ENCODE measurements at places on chromosomes 6 and 20. TPM values are rescaled to one million over a fixed set of nuclear protein-coding genes. Genes with fewer than 3 reads are reported as not detected.

DNA sequence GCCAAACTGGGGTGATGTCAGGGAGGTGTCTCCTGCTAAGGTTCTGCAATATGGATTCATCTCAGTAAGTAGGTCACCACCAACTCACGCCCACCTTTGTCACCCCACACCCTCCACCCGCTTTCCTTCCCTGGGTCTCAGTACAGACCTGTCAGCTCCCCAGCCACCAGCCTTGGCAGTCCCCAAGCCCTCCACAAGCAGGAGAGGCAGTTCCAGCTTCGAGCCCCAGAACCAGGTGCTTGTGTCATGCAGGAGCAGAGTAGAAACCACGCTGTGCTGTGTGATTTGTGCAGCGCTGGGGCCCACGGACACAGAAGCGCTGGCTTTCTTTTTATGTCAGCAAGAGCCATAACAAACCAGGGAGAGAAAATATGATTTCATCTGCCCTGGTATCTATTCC lies 89.0 kb upstream of the CDH4 start:
- H3K27me3 ChIP-seq, result no peaks in the 10 kb centered on the region
- no peak for DNase-seq
- H3K27ac ChIP-seq, result no peak overlapping the region
- no peaks in the 10 kb centered on the region for H3K36me3 ChIP-seq

MAN1A1 gene
- 21.1 TPM for total RNA-seq

DNA sequence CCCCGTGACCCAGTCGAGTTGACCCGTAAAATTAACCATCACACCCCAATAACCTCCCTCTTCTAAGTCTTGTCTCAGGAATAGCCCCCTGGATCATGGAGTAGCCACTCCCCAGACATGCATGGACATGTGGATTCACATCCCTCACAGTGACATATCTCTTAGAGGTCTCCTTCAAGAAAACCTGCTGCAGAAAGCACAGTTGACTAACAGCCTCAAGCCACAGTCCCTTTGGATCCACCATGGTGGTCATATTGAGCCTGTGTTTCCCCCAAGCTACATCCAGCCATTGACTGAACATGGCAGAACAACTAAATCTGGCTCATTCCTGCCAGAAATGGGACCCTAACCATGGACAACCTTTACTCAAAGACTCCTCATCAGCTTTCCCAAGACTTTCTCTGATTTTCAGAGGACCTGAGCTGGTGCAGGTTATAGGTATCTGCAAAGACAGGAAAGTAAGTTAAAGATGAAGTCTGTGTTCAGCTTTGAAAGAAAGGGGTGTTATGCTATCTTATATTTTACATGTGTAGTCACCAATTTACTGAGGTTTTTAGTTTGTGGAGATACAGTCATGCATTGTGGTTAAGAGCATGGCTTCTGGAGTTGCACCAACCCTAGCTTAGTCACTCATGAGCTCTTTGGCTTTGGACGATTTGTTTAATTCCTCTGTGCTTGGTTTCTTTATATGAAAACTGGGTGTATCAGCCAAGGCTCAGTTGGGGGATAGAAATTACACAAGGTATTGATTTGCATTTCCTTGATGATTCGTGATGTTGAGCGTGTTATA lies 219.1 kb downstream of the MYLK4 start:
- no peaks in the 10 kb centered on the region for H3K4me1 ChIP-seq
- no peak overlapping the region for H3K27ac ChIP-seq
- no peaks in the 10 kb centered on the region for H3K27me3 ChIP-seq

- H3K27me3 ChIP-seq, result no peaks in the 10 kb centered on the region
- no peak overlapping the region for H3K27ac ChIP-seq
- no peak for DNase-seq
- no peak overlapping the region for H3K4me3 ChIP-seq
- no peaks in the 10 kb centered on the region for H3K4me1 ChIP-seq
Observed at GRCh38 chr6:100613656-100614055, 148.9 kb upstream of the SIM1 start.

GRCh38 chr6:149508485-149508884 lies 23.7 kb upstream of the ZC3H12D start:
- no peak overlapping the region for H3K27ac ChIP-seq
- no peak for DNase-seq
- no peak overlapping the region for H3K4me3 ChIP-seq

- no peak overlapping the region for H3K4me3 ChIP-seq
- no peak overlapping the region for H3K27ac ChIP-seq
- H3K27me3 ChIP-seq, result no peaks in the 10 kb centered on the region
- no peak for DNase-seq
- H3K4me1 ChIP-seq, result no peaks in the 10 kb centered on the region
Observed at GRCh38 chr20:32343439-32343838, 14.7 kb upstream of the ASXL1 start.

GRCh38 chr6:53796791-53797190 lies 2.0 kb downstream of the LRRC1 start:
- DNase-seq, result no peak
- peak overlapping the region; percentile 81 for H3K27ac ChIP-seq
- H3K4me3 ChIP-seq, result no peak overlapping the region
- H3K27me3 ChIP-seq, result no peaks in the 10 kb centered on the region
- peaks cover 11% of the 10 kb centered on the region for H3K4me1 ChIP-seq

DNA sequence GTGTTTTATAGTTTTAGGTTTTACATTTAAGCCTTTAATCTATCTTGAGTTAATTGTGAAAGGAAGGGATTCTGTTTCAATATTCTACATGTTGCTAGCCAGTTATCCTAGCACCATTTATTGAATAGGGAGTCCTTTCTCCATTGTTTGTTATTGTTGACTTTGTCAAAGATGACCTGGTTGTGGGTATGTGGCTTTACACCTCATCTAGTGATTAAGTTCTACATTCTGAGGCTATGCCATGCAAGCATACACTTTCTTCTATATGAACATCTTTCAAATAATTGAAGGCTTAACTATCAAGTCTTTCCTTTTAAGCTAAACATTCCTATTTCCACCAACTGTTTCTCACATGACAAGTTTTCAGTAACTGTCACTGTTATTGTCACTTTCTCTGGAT lies 46.1 kb downstream of the ME1 start:
- H3K4me3 ChIP-seq, result no peak overlapping the region
- no peaks in the 10 kb centered on the region for H3K36me3 ChIP-seq
- H3K4me1 ChIP-seq, result peaks cover 11% of the 10 kb centered on the region
- no peaks in the 10 kb centered on the region for H3K27me3 ChIP-seq
- no peak for DNase-seq
- no peak overlapping the region for H3K27ac ChIP-seq

DNA sequence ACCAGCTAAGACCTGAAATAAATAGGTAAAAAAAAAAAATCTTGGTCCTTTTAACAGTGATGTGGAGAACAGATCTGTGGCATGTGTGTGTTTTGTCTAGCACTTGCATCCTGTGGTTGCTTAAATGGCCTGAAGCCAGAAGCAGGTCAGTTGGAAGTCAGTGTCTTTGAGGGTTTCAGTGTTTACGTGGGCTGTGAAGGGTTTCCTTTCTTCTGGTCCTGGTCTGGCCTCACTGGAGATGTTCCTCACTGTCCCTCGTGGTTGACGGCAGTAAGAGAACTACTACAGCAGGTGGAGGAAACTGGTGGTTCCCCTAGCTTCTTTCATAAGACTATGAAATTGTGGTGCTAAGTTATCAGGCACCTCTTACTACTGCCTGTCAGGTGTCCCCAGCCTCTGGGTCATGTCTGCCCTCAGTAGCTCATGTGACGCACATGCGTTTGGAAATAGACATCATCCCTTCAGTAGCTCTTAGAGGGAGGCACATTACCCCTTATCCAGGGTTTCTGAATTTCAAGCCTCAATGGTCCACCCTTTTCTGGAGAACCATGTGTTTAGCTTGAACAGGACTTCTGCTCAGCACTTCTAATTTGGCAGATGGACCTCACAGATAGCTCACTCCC lies 59.4 kb upstream of the SCP2D1 start:
- no peak overlapping the region for H3K27ac ChIP-seq
- H3K36me3 ChIP-seq, result no peaks in the 10 kb centered on the region
- H3K4me1 ChIP-seq, result no peaks in the 10 kb centered on the region

GRCh38 chr6:16700202-16700915 lies 60.9 kb downstream of the ATXN1 start:
- no peak overlapping the region for H3K4me3 ChIP-seq
- no peaks in the 10 kb centered on the region for H3K27me3 ChIP-seq
- H3K27ac ChIP-seq, result no peak overlapping the region
- no peaks in the 10 kb centered on the region for H3K36me3 ChIP-seq
- H3K4me1 ChIP-seq, result peaks cover 11% of the 10 kb centered on the region

KCNK16 gene
- not detected for total RNA-seq

NKX2-2 gene
- total RNA-seq, result 0.16 TPM

BCAS1 gene
- total RNA-seq, result 3.3 TPM

- no peaks in the 10 kb centered on the region for H3K36me3 ChIP-seq
- no peak overlapping the region for H3K27ac ChIP-seq
- no peak overlapping the region for H3K4me3 ChIP-seq
- DNase-seq, result no peak
- no peaks in the 10 kb centered on the region for H3K27me3 ChIP-seq
Observed at GRCh38 chr20:38752029-38752428, 3.8 kb downstream of the ACTR5 start.

LST1 gene
- total RNA-seq, result 0.71 TPM

DNA sequence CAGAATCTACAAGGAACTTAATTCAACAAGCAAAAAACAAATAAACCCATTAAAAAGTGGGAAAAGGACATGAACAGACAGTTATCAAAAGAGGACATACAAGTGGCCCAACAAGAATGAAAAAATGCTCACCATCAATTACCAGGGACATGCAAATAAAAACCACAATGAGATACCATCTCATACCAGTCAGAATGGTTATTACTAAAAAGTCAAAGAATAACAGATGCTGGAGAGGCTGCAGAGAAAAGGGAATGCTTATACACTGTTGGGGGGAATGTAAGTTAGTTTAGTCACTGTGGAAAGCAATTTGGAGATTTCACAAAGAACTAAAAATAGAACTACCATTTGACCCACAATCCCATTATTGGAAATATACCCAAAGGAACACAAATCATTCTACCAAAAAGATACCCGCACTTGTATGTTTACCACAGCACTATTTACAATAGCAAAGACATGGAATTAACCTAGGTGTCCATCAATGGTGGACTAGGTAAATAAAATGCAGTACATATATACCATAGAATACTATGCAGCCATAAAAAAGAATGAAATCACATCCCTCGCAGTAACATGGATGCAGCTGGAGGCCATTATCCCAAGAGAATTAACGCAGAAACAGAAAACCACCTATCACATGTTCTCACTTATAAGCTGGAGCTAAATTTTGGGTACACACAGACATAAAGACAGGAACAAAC lies 48.4 kb downstream of the RNGTT start:
- H3K36me3 ChIP-seq, result no peaks in the 10 kb centered on the region
- no peak for DNase-seq
- no peak overlapping the region for H3K4me3 ChIP-seq
- no peaks in the 10 kb centered on the region for H3K27me3 ChIP-seq
- no peak overlapping the region for H3K27ac ChIP-seq

- H3K36me3 ChIP-seq, result no peaks in the 10 kb centered on the region
- no peak for DNase-seq
- peaks cover 21% of the 10 kb centered on the region for H3K4me1 ChIP-seq
- no peak overlapping the region for H3K27ac ChIP-seq
- H3K27me3 ChIP-seq, result no peaks in the 10 kb centered on the region
Observed at GRCh38 chr20:47780720-47781389, 4.4 kb downstream of the SULF2 start.

IGF2R gene
- 84.6 TPM for total RNA-seq

DNA sequence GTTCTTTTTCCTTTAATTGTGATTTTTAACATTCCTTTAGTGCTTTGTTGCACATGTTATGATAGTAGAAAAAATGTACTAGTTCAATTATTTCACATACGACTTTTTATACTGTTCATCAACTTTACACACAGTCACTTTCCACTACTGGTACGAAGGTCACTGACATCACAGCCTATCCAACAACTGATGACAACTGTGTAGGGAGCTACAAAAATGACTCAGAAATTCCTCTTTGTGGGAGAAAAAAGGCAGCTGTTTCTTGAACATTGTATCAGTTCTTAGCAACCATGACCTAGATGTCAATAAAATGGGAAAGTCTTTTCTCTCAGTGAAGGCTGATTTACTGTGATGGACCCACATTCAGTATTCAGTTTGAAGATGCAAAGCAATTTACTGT lies 7.0 kb upstream of the ID4 start:
- DNase-seq, result peak; percentile 37
- no peaks in the 10 kb centered on the region for H3K27me3 ChIP-seq
- no peak overlapping the region for H3K4me3 ChIP-seq
- H3K4me1 ChIP-seq, result peaks cover 7% of the 10 kb centered on the region
- no peak overlapping the region for H3K27ac ChIP-seq
- H3K36me3 ChIP-seq, result no peaks in the 10 kb centered on the region

GRCh38 chr6:21895555-21895954 lies 302.0 kb downstream of the SOX4 start:
- H3K27ac ChIP-seq, result no peak overlapping the region
- no peaks in the 10 kb centered on the region for H3K27me3 ChIP-seq
- DNase-seq, result no peak
- no peak overlapping the region for H3K4me3 ChIP-seq
- H3K4me1 ChIP-seq, result no peaks in the 10 kb centered on the region

DNA sequence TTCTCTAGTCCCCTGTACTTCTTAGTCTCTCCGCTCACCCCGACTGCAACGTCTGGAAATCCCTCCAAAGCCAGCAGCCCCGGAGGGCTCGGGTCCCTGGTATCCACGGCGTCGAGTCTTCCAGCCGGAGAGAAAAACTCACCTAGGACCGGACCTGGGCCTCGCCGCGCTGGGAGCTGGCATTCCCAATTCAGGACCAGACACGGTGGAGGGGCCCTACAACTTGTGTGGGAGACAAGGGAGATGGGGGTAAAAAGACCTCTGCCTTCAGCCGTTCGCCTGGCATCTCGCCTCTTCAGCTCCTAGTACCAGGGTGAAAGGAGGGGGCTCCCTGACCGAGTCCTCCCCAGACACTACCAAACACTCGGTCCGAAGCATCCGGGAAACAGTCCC lies 64.3 kb downstream of the GPX5 start:
- no peaks in the 10 kb centered on the region for H3K27me3 ChIP-seq
- no peak overlapping the region for H3K27ac ChIP-seq
- no peak for DNase-seq
- H3K4me1 ChIP-seq, result peaks cover 7% of the 10 kb centered on the region

GRCh38 chr20:50579511-50579910 lies 69.3 kb downstream of the PTPN1 start:
- H3K36me3 ChIP-seq, result no peaks in the 10 kb centered on the region
- no peak overlapping the region for H3K27ac ChIP-seq
- no peak overlapping the region for H3K4me3 ChIP-seq
- DNase-seq, result no peak
- H3K4me1 ChIP-seq, result no peaks in the 10 kb centered on the region
- H3K27me3 ChIP-seq, result no peaks in the 10 kb centered on the region

REM1 gene
- total RNA-seq, result 2.6 TPM

NMBR gene
- 1.6 TPM for total RNA-seq

GRCh38 chr20:61812845-61813485 lies 252.7 kb downstream of the TAF4 start:
- H3K27me3 ChIP-seq, result no peaks in the 10 kb centered on the region
- no peak overlapping the region for H3K4me3 ChIP-seq
- no peak overlapping the region for H3K27ac ChIP-seq
- DNase-seq, result no peak
- H3K4me1 ChIP-seq, result peaks cover 7% of the 10 kb centered on the region

- no peak overlapping the region for H3K27ac ChIP-seq
- no peak for DNase-seq
- no peaks in the 10 kb centered on the region for H3K36me3 ChIP-seq
- no peak overlapping the region for H3K4me3 ChIP-seq
Observed at GRCh38 chr20:1440024-1440423, 26.6 kb downstream of the NSFL1C start.

CFAP61 gene
- 21.4 TPM for total RNA-seq
